ENCODE measurements at places on chromosomes 11 and 22.

GRCh38 chr11:63719987-63720386 is 38.7 kb downstream of the RTN3 start:
- no peak for DNase-seq

DNA sequence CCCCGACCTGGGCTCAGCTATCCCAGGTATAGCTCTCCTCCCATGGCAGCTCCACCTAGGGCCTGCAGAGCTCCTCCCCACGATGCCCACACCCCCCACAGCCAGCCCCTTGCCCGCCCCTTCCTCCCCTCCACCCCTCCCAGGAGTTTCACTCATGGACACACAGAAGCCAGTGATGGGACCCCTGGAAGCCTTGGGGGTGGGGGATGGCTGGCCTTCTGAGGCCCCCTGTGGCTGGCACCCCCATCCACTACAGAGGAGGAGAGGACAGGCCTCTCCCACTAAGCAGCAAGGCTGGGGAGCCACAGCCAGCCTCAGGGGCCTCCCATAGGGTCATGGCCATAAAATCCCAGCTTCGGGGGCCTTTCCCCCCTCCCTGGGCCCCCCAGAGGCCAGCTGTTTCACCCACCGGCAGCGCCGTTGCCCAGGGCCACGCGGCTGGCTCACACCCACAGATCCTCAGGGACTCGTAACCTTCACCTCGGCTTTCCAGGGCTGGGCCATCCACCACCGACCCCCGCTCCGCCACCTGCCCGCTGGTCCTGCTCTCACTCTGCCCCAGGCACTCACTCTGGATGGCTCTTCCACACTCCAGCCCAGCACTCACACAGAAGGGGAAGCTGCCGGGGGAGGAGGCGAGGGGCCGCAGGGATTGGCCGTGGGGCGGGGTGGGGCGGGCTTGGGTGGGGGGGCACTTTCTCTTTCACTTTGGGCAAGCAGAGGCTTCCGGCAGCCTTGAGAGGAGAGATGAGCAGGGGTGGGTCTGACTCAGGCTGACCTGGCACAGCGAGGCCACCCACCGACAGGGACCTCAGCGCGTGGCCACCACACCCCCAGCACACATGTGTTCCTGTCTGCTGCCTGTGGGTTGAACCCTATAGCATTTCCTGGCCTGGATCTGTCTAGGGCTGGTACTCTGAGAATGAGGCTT is 2.2 kb downstream of the SLC25A22 start:
- peak; percentile 81 for DNase-seq

GRCh38 chr22:17172029-17172833 is 13.2 kb upstream of the HDHD5 start:
- no peak for DNase-seq

- peak; percentile 37 for DNase-seq
Observed at GRCh38 chr11:11816511-11817314, 25.1 kb upstream of the USP47 start.

DNA sequence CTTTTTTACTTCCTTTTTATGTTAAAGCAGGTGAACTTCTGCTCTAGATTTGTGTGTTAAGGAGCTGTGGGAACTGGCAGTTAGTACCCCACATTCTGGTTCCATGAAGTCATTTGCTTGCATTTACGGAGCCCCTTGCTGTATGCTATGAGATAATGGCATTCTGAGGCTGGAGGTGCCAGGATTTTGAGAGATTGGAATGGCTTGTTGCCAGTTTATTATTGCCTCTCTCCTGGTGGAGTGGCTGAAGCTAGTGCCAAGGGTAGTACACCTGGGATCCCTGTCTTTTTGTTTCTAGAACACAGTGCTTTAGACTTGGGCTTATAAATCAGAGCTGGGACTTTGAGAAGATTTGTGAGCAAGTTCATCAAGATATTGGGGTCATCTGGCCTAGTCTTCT is 73.8 kb downstream of the STIM1 start:
- DNase-seq: no peak

DNA sequence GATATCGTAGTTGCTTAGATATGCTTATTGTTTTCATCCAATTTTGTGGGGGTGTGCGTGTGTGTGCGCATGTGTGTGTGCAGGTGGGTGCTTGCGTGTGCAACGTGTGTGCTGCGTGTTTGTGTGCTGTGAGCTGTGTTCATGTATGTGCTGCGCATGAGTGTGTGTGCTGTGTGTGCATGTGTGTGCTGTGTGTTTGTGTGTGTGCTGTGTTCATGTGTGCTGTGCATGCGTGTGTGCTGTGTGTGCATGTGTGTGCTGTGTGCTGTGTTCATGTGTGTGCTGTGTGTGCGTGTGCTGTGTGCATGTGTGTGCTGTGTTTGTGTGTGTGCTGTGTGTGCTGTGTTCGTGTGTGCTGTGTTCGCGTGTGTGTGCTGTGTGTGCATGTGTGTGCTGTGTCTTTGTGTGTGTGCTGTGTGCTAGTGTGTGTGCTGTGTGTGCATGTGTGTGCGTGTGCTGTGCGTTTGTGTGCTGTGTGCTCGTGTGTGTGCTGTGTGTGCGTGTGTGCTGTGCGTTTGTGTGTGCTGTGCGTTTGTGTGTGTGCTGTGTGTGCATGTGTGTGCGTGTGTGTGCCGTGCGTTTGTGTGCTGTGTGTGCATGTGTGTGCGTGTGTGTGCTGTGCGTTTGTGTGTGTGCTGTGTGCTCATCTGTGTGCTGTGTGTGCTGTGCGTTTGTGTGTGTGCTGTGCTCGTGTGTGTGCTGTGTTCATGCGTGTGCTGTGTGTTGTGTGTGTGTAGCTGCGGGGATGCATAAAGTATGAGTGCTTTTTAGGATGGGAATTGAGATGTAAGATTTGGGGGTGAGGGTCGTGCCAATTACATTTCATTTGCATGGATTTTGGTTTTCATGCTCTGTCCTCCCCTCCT is 7.6 kb downstream of the IGF2 start:
- DNase-seq: no peak

- no peak for DNase-seq
Observed at GRCh38 chr22:48088926-48089536, 1326.6 kb downstream of the TBC1D22A start.

DNA sequence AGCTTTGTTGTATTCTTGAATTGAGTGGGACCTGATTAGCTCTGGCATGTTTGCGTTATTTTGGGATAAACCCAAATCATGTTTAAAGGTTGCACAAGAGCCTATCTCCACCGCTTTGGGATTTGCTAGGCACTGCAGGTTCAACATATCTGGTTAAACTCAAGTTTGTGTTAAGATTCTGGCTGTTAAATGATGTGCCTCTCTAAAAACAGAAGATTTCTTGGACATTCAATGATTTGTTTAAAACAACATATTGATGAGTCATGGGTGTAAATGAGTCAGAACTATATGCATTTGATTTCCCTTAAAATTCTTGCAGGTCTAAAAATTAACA is 67.4 kb downstream of the AMOTL1 start:
- no peak for DNase-seq

DNA sequence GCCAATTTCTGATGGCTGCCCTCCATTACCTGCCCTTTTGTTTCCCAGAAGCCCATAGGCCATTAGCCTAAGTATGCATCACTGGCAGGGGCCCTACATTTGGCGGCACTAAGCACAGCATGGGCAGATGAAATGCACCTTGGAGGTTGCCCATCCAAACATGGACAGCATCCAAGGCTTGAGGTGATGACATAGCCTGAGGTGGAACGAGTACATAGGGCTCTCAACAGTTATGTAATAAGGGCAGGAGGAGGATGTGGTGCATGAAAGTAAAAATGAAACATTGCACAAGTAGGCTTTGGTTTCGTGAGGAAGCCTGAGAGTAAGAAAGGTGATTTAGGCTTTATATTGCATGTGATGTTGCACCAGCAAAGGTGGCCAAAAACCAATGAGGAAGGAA is 148.1 kb downstream of the FAM76B start:
- no peak for DNase-seq

DNA sequence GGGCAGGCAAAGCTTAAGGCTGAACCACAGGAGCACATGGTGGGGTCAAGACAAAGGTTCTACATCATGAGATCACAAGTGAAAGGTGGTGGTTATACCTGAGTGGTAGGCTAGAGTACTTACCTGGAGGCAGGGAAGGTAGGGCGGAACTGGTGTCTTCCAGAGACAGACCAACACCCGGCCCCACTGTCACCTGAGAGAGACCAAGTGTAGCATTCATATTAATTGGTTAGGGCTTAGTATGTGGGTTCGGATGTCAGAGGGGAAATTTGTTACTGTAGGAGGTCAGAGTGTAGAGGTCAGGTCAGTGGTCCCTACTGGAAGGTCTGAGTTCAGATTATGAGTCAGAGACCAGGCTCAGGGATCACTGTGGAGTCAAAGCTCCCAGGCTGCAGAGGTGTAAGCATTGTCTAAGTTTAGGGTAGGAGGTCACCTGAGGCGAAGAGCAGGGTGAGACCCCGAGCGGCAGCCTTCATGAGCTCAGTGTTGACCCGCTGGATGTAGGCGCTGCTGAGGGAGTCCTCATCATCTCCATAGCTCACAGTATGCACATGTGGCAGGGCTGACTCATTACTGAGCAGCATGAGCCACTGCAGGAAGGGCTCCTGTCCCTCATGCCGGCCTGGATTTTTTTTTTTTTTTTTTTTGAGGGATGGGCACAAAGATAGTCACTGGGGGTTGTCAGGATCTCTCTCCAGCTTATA is 3.2 kb downstream of the TPP1 start:
- no peak for DNase-seq

DNA sequence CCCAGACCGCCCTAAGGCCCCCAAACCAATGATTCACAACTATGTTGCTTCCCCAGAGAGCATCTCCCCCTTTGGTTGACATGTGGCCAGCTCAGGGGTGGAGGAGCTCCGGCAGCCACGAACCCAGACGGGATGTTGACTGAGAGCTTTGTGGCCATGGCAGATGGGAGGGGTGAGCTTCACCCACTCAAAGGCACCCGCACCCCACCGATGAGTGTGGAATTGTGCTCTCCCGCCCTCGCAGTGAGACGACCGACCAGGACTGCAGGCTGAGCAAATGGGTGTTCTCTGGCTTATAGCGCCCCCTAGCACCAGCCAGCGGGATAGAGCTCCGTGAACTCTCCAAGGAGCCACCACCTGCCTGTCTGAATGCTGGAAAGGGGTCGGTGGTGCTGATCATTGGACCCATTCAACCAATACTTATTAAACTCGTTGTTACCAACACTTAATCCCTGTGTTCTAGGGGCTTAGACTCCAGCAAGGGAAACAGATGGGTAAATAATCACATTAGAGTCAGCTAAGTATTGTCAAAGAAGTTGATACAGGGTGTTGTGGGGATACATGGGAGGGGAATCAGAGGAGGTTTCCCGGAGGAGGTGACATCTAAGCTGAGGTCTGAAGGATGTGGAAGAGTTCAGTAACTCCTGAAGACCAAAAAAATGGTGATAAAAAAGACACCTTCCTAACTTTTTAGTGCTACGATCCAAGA is 4.5 kb upstream of the TIMP3 start:
- peak; percentile 88 for DNase-seq

- DNase-seq: no peak
Observed at GRCh38 chr22:25828422-25828821, 86.4 kb downstream of the MYO18B start.

Measured in AG10803 (cell line).